Esophagus (tissue), 2 donors: ENCODE measurements at places on chromosomes 5 and 9. TPM values are rescaled to one million over a fixed set of nuclear protein-coding genes. Genes with fewer than 3 reads are reported as not detected.

The ADAM19 gene
- 2.1 TPM for polyA plus RNA-seq

The SLC4A9 gene
- 0.20 TPM for polyA plus RNA-seq

The TMEM8B gene
- polyA plus RNA-seq: 2.2 TPM

The TAL2 gene
- not detected for polyA plus RNA-seq

The PSIP1 gene
- 15.0 TPM for polyA plus RNA-seq

The OXCT1 gene
- polyA plus RNA-seq: 28.6 TPM

The ABLIM3 gene
- 56.2 TPM for polyA plus RNA-seq

The RNF183 gene
- polyA plus RNA-seq: 2.3 TPM

The AGTPBP1 gene
- polyA plus RNA-seq: 3.9 TPM
